ENCODE measurements at places on chromosomes 4 and X.

- no peak for DNase-seq
Observed at GRCh38 chrX:19870206-19870605, 17.2 kb downstream of the SH3KBP1 start.

DNA sequence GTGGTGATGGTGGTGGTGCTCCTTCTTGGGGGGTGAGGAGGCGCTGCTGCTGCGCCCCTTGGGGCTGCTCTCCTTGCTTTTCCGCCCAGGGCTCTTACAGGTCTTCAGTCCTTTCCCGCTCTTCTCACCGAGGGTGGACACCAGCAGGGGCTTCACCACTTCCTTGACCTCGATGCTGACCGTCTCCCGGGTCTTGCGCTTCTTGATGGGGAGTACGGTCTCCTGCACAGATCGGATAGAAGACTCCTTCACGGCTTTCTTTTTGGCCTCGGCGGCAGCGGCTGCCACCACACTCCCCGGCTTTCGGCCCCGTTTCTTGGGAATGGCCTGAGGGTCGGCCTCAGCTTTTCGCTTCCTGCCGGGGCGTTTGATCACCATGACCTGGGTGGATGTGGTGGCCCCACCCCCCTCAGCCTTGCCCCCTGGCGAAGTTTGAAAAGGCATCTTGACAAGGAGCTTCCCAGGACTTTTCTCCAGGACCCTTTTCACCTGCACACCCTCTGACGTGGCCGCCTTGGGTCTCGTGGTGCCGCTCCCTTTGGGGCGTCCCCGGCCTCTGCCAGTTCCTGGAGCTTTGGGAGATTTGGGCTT lies 11.1 kb upstream of the IRAK1 start:
- DNase-seq, result no peak

DNA sequence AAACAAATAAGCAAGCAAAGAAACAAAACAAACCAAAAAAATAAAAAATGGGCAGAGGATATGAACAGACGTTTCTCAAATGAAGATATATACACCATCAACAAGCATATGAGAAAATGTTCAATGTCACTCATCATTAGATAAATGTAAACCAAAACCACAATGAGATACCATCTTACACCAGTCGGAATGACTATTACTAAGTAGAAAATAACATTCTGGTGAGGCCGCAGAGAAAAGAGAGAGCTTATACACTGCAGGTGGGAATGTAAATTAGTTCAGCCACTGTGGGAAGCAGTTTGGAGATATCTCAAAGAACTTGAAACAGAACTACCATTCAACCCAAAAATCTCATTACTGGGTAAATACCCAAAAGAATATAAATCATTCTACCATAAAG lies 321.0 kb upstream of the SLIT2 start:
- no peak for DNase-seq

- DNase-seq, result no peak
Observed at GRCh38 chrX:100994352-100995281, 25.1 kb downstream of the ARL13A start.

- no peak for DNase-seq
Observed at GRCh38 chrX:96704629-96705028, 20.0 kb downstream of the DIAPH2 start.

DNA sequence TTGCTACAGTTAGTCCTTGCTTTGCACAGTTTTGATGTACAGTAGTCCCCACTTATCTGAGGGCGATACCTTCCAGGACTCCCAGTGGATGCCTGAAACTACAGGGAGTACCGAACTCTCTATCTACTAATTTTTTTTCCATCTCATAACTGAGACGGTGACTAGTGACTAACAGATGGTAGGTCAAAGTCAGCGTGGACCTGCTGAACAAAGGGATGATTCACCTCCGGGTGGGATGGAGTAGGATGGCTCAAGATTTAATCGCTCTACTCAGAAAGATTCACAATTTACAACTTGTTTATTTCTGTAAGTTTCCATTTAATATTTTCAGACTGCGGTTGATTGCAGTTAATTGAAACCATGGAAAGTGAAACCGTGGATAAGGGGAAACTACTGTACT lies 655.8 kb downstream of the ZNF674 start:
- peak; percentile 3 for DNase-seq

DNA sequence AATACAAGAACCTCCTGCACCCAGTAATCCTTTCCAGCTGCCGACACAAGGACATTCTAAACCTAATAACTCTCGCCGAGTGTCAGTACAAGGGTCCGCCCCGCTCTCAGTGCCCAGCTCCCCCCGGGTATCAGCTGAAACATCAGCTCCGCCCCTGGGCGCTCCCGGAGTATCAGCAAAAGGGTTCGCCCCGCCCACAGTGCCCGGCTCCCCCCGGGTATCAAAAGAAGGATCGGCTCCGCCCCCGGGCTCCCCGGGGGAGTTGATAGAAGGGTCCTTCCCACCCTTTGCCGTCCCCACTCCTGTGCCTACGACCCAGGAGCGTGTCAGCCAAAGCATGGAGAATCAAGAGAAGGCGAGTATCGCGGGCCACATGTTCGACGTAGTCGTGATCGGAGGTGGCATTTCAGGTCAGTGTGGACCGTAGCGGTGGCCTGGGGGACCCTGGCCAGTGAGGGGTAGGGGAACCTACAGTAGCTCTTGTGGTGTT lies at the start of gene MAOA:
MAOA (plus strand) TSS at position 295 of the 490 bp plus-strand sequence; CDS start at position 338, 43 bp downstream.
- peak; percentile 18 for DNase-seq

DNA sequence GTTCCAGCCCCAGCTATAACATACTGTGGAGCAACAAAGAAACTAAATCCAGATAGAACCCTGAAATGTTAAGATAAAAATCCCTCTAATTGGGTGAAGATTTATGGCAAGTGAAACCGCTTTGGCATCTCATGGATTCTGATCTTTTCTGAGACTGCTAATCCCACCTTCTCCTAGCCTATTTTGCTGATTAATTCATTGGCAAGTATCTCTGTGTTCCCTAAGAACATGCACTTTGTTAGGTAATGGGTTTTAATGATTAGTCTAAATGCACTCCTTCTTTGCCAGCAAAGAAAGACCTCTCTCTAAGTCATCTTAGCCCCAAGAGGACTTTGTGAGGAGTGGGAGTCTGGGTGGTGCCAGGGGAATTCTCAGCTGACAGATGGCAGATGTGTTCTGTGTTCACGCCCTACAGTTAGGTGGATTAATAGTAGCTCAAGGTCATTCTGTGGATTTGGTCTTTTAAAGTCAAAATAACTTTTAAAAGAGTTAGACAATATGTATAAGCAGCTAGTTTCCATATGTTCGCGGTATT lies 171.3 kb downstream of the UNC5C start:
- no peak for DNase-seq

DNA sequence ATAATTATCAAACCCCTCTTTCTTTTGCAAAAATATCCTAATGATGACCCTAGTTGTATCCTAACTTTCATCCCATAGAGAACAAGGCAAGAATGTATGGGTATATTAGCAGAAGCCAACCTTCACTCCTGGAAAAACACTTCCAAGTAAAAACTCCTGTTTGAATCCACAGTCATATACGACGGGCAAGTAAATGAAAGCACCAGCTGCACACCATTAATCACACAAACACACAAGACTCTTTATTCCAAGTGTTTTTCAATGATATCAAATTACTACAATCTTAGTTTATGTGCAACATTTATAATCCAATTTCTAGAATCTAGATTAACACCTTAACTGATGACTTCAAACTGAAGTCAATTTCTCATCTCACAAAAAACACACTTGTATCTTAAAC lies 22.9 kb downstream of the ACSL4 start:
- DNase-seq, result no peak

DNA sequence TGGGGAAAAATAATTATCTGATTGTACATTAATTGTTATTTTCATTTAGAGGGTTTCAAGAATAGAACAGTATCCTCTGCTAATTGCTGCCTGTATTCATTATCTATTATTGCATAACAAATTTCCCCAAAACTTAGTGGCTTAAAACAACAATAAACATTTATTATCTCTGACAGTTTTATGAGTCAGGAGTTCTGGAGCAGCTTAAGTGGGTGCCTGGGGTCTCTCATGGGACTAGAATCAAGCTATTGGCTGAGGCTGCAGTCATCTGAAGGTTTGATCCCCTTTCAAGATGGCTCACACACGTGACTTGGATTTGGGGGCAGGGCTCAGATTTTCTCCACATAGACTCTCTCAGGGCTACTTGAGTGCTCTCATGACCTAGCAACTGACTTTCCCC lies 98.1 kb upstream of the JADE1 start:
- DNase-seq, result no peak

GRCh38 chr4:140222171-140222570 lies 68.2 kb upstream of the MAML3 start:
- DNase-seq, result no peak

DNA sequence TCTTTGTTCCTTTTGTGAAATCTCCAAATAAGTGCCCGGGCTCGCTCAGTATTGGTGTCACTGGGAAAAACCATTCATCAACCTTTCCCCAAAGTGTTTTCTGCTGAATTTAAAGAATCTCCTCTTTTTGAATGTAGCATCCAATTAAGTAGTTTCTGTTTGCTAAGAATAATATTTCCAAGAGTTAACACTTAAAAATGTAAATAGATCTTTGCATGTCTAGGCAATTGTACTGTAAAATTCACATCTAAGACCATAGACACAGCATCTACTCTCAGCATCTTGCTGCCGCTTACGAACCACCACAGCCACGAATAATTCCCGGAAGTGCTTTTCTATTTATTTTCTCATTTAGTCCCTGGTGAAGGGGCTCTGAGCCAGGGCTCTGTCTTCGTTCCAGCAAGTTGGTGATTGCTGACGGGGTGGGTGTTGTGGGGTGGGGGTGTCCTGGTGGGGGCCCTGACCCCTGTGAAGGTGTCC lies 1.4 kb downstream of the NSG1 start:
- no peak for DNase-seq

GRCh38 chr4:4474476-4474875 lies 67.4 kb downstream of the STX18 start:
- DNase-seq, result no peak

- DNase-seq, result no peak
Observed at GRCh38 chr4:176758323-176758722, 34.4 kb downstream of the VEGFC start.

GRCh38 chrX:136215559-136215958 lies 35.6 kb downstream of the MAP7D3 start:
- no peak for DNase-seq

GRCh38 chr4:177968817-177969442 lies 526.7 kb upstream of the AGA start:
- DNase-seq, result no peak

GRCh38 chr4:99658666-99659065 lies 1.0 kb upstream of the C4orf54 start:
- no peak for DNase-seq

DNA sequence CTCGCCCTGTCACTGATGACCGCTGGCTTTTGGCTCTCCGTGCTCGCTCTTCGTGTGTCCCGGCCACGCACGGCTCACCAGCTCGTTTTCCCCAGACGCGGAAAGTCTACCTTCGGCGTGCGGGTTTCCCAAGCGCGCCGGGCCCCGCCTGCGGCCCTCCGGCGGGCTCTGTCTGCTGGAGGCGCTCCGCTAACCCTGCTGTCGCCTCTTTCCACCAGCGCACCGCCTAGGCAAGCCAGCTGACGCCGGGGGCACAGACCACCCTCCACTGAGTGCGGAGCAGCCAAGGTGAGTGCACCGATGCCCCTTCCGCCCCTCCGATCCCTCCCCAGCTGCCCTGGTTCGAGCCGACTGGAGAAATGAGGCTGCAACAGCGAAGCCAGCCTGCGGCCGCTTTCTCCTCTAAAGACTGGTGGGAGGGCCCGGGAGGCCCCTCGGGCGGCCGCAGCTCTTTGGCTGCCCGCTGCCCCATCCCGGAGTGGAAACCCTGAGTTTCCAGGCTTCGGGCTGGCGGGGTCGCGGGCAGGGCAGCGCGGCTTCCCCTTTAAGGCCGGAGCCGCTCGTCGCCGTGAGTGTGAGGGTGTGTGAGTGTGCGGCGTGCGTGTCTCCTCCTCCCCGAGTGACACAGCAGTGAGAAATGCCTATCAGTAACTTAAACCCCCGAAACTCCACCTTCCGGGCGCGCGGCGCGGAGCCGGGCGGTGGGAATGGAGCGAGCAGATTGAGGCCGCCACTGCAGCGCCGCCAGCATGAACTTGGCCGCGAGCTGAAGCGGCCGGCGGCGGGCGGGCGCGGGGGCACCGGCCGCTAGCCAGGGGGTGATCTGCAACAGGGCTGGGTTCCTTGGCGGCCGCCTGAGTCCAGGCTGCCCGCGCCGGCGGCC lies at the start of gene MAMLD1:
MAMLD1 (plus strand) TSS at position 719 of the 883 bp plus-strand sequence. CDS start 82,200 bp downstream, outside the sequence.
- DNase-seq, result peak; percentile 61

DNA sequence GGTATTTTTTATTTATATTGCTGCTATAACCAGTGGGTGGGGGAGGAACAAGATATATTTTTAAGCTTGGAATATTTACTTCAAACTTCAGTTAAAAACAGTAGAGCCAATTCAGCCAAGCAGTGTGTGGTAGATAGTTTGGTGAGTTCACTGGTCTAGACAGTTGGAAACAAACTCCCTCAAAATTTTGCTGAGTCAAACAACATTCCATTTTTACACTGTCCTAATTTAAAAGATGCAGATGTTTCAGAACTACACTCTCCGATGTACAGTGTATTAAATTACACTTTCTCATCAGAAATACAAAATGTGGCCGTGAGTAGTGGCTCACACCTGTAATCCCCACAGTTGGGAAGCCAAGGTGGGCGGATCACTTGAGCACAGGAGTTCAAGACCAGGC lies 23.3 kb downstream of the PRKX start:
- DNase-seq, result no peak

- DNase-seq, result no peak
Observed at GRCh38 chr4:42480281-42480680, 83.0 kb downstream of the SHISA3 start.

DNA sequence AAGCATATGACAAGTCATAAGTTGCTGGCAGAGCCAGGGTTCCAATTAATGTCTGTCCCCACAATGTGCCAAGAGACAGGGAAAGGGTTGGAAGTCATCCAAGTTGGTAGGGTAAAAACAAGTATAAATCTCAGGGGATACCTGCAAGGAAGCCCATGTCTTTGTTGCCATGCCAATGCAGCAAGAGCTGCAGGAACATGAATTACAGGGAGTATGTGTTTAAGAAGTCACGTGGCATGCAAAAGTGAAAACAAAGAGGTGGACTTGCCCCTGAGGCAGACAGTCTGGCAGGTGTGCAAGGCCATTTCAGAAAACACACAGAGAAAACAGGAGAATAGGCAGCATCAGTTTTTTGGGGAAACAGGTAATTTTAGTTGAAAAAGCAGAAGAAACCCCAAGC lies 29.4 kb downstream of the C4orf51 start:
- no peak for DNase-seq

DNA sequence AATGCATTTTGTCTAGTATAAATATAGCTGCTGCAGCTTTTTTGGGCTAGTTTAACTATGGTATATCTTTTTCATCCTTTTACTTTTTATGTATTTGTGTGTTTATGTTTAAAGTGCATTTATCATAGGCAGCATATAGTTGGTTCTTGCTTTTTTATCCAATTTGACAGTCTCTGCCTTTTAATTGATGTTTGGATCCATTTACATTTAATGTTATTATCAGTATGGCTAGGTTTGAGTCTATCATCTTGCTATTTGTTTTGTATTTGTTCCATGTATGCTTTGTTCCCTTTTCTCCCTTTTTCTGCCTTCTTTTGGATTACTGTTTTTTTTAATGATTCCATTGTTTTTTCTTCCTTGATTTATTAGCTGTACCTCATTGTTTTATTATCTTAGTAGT lies 40.3 kb downstream of the GNL3L start:
- DNase-seq, result no peak
